Sigmoid colon (tissue), 7 donors: ENCODE measurements at places on chromosomes 4 and X. TPM values are rescaled to one million over a fixed set of nuclear protein-coding genes. Genes with fewer than 3 reads are reported as not detected.

OTC gene
- total RNA-seq = not detected

NUP62CL gene
- 0.71 TPM for total RNA-seq

DKK2 gene
- total RNA-seq = 3.3 TPM

PTTG2 gene
- 7.7 TPM for total RNA-seq

SSX2 gene
- total RNA-seq = not detected

F8A3 gene
- total RNA-seq = 7.4 TPM

OPRPN gene
- total RNA-seq = not detected

CRLF2 gene
- total RNA-seq = 1.1 TPM

SSX3 gene
- total RNA-seq = not detected

SASH3 gene
- total RNA-seq = 5.0 TPM

UGT2B17 gene
- not detected for total RNA-seq

CXorf65 gene
- not detected for total RNA-seq

VGLL1 gene
- total RNA-seq = not detected

OR13H1 gene
- not detected for total RNA-seq

SRPX gene
- total RNA-seq = 134 TPM

ITM2A gene
- total RNA-seq = 21.8 TPM

IGSF1 gene
- total RNA-seq = 1.4 TPM

CASP6 gene
- 26.8 TPM for total RNA-seq

SPATA4 gene
- 2.8 TPM for total RNA-seq

MBNL3 gene
- 2.3 TPM for total RNA-seq

HSFX2 gene
- total RNA-seq = not detected

SATL1 gene
- not detected for total RNA-seq

OTUD6A gene
- not detected for total RNA-seq

DRD5 gene
- total RNA-seq = not detected

RHOXF1 gene
- 1.3 TPM for total RNA-seq
